ENCODE measurements at places on chromosomes 7 and 10.

DNA sequence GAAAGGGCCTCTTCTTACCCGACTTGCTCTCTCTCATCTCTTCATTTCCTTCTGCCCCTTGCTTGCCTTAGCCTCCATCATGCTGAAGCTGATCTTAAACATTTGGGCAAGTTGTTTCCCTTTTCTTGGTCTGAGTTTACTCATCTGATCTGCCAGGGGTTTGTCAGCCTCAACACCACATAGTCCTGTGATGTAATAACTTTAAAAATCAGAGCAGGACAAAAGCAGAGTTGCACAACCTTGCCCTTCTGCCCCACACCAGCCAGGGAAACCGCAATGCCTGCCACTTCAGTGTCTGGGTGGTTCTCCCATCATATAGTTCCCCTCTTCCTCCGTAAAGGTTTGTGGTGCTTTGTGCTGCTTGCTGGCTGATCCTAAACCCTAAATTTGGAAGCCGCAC lies 9.9 kb upstream of the LIPM start:
- DNase-seq = no peak

DNA sequence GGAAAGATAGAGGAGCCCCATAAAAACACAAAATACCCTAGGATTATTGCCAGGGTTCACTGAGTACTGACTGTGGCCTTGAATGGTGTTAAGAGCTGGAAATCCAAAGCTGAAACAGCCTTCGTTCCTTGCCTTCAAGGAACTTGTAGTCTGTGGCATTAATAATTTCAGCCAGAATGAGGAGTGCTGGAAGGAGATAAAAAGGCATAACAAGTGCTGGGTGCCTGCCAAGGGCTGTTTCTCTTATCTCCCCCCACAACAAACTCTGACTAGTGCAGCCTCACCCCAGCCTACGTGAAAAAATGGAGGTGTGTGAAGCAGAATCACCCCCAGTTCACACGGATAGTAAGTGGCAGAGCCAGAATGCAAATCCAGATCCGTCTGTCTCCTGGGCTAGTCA lies 199.1 kb upstream of the LYZL2 start:
- DNase-seq = no peak

DNA sequence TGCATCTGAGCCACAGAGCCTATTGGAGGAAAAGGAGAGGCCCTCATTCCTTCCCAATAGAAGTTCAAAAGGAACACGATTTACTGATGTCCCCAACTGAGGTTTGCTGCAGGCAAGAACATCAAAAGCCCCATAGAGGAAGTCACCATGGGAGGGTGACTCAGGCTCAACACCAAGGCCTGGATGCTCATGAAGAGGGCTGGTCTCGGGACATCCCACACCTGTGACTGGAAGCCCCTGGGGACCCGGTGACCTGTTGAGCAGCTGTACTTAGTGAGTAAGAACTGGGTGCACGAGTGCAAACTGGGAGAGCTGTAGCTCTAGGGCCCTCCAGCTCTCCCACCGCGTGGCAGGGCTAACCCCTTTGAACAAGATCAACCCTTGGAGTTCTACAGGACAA lies 38.0 kb downstream of the CYTH3 start:
- DNase-seq = no peak

DNA sequence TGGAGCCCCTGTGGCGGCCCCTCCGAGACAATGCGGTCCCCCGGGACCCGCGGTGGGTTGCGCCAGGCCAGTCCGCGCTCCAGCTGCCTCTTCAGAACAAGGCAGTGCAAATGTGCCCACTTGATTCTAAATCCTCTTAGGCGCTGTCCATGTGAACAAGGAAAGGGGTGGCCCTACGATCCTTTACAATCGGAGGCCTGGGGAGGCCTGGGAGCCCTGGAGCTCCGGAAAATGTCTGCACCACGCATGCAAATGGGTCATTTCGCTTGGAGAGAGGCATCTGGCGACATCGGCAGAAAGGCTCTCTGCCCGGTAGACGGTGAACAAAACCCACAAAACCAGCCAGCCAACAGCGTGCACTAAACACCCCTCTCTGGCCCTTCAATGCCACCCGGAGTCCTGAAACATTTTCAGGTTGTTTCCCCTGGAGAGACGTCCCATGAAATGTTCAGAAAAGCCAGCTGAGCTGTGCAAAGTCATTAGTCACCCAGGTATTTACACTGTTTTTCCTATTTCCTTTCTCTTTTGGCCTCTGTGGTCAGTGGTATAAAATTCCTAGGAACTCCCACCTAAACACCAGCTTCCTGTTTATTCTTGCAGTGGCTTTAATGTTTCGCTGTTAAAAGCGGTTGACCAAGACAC lies 102.8 kb upstream of the ZNF438 start:
- no peak for DNase-seq

GRCh38 chr7:155598810-155599210 lies 45.7 kb upstream of the RBM33 start:
- peak; percentile 59 for DNase-seq

GRCh38 chr7:130371046-130371445 lies 9.2 kb upstream of the CPA1 start:
- no peak for DNase-seq

DNA sequence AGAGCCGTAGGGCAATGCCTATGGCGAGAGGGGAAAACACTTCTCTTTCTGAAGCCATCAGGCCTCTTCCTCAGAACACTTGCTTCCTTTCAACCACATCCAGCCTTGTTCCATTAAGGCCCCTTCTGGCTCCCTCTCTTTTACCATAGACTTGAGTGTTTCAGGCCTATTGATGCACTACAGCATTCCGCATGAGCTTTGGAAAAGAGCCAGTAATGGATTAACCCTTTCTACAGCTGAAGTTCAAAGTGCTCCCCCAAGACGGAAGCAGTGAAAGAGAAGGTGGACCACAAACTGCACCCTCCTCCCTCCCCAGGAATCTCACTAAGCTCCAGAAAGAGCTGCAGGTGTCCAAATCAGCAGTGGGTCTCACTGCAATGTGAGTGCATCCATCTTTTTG lies 102.7 kb upstream of the C7orf33 start:
- no peak for DNase-seq

- no peak for DNase-seq
Observed at GRCh38 chr10:77500754-77501151, 136.9 kb downstream of the KCNMA1 start.

DNA sequence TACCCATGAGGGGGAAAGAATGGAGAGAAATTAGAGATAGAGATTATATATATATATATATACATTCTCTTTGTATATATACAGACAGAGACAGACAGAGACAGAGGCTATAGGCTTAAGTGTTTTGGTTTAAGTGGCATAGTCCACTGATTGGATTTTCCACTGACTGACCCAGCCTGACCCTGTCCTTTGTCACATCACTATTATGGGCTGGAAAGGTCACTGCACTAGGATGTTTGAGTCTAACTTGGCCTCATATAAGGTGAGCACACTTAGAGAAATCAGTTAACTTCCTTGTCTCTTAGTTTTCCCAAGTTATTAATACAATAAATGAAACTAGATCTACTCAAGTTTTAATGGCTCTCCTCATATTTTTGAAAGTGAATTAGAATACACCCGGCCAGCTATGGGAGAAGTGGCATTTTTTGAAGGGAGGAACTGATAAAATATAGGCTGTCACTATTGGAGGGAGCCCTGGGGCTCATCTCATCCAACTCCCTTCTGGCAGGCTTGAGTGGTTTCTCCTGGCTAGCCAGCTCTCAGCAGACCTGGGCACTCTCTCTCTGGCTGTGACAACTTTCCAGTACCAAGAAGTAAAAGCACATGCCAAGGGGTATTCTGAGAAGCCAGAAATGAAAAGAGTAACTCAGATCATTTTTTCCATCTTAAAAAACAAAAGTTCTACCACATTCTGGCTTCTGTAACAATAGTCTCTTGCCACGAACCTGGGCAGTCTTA lies 455.6 kb upstream of the ANKRD30A start:
- no peak for DNase-seq

- no peak for DNase-seq
Observed at GRCh38 chr10:108363576-108363975, 1199.1 kb upstream of the SORCS1 start.

- no peak for DNase-seq
Observed at GRCh38 chr7:87574630-87575029, 26.1 kb downstream of the ABCB1 start.

- no peak for DNase-seq
Observed at GRCh38 chr7:2824678-2825461, 19.2 kb downstream of the GNA12 start.
